ENCODE measurements at places on chromosomes 7 and 10. TPM values are rescaled to one million over a fixed set of nuclear protein-coding genes. Genes with fewer than 3 reads are reported as not detected.

GRCh38 chr7:3922175-3922635 is 621.2 kb downstream of the SDK1 start:
- peak; percentile 82 for DNase-seq

Gene LRMDA
- total RNA-seq = not detected

DNA sequence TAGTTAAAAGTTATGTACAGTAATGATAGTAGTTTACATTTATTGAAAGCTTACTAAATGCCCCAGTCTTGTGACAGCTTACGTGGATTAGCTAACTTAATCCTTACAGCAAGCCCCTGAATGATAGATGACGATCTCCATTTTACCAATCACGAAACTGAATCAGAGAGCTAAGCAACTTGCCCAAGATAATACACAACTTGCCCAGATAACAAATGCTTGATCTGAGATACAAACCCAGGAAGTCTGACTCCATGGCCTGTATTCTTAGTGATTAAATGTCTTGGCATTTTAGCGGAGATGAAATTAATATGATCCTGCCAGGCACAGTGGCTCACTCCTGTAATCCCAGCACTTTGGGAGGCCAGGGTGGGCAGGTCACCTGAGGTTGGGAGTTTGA is 46.9 kb upstream of the FMC1 start:
- DNase-seq = no peak

Gene NPTX2
- total RNA-seq = not detected

- no peak for DNase-seq
Measured at GRCh38 chr7:706721-707120, 19.8 kb upstream of the DNAAF5 start.

Gene OPN1SW
- not detected for total RNA-seq

GRCh38 chr10:123496375-123496774 is 169.8 kb upstream of the GPR26 start:
- no peak for DNase-seq

- DNase-seq = no peak
Measured at GRCh38 chr7:115561335-115562110, 469.0 kb downstream of the TFEC start.

- no peak for DNase-seq
Measured at GRCh38 chr10:103055105-103055504, 137.0 kb downstream of the CNNM2 start.

Gene NME8
- total RNA-seq = not detected

DNA sequence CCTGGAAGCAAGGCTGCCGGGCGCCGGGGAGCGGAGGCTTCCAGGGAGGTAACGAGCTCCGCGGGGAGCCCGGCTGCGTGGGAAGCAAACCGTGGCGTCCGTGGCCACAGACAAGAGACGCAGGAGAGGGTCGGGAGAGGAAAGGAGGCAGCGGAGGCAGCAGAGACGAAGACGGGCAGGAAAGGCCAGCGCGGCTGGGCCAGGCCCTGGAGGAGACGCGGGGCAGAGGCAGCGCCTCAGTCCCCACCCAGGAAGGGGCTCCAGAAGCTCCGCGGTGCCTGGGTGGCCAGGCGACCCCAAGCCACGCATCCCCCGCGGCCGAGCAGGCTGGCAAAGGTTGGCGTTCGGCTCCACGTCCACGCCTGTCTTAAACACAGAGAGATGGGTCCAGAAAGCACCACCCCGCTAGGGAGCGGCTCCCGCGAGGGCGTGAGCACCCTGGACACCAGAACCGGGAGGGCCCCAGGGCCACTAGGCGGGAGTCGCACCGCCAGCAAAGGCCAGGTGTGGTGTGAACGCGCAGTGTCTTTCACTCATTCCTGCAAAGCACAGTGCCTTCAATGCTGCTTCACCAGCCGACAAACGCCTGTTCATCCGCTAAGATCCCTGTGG is 97.3 kb downstream of the PTPRN2 start:
- no peak for DNase-seq

GRCh38 chr10:55519264-55519663 is 718.2 kb upstream of the PCDH15 start:
- no peak for DNase-seq

Gene SPDYE5
- total RNA-seq = not detected

Gene OLAH
- total RNA-seq = not detected

- no peak for DNase-seq
Measured at GRCh38 chr7:94042381-94042780, 38.2 kb upstream of the BET1 start.

Gene NKX2-3
- total RNA-seq = not detected

GRCh38 chr10:99123336-99123735 is 112.3 kb downstream of the HPSE2 start:
- DNase-seq = no peak
